ENCODE measurements at places on chromosomes 13 and 19.

DNA sequence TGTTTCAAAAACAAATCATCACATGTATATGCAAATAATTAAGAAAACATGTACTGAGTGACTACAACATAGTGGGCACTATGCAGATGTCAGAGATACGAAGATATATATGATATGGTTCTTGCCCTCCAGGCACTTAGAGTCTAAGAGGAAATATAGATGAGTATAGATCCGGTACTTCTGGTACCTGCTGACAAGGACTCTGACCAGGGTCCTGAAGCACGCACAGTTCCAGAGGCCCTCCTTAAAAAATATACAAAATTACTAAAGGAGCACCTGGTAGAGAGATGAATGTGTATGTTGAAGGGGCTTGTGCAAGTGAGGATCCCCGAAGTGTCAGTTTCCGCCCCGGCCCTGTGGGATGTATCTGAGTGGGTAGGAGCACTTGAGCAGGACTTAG lies 31.3 kb downstream of the MTUS2 start:
- no peak for DNase-seq

GRCh38 chr13:107144432-107144831 lies 576.5 kb upstream of the ARGLU1 start:
- DNase-seq: no peak

- DNase-seq: no peak
Observed at GRCh38 chr13:111066544-111066943, 48.6 kb upstream of the ARHGEF7 start.

- no peak for DNase-seq
Observed at GRCh38 chr19:33953023-33953422, 156.4 kb downstream of the KCTD15 start.

DNA sequence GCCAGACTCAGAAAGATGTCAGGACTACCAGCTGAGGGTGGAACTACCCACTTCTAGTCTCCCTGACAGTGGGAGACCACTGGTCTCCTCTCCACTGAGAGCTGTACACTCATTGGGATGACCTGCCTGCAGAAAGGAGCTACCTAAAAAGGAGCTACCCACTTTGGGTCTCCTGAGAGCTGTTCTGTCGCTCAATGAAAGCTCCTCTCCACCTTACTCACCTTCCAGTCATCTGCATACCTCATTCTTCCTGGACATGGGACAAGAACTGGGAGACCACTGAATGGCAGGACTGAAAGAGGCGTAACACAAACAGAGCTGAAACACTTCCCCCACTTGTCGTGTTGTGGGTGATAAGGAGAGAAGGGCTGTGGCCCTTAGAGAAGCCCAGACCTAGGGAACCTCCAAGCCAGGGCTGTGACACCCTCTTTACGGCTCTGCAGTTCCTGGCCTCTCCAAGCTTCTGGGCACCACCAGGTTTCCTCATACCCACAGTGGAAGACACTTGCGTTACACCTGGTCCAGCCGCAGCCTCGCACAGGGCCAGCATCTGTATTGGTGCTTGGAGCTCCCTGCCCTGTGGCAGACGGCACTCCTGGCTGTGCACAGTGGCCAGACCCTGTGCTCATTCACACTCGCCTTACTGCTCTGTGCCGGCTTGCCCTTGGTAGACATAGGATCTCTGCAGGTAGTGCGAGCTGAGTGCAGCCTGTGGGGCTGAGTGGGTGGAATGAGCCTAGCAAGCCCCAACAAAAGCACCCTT lies 54.9 kb upstream of the SLITRK6 start:
- DNase-seq: no peak

- peak; percentile 96 for DNase-seq
Observed at GRCh38 chr19:7506385-7507328, 9.2 kb upstream of the ZNF358 start.

DNA sequence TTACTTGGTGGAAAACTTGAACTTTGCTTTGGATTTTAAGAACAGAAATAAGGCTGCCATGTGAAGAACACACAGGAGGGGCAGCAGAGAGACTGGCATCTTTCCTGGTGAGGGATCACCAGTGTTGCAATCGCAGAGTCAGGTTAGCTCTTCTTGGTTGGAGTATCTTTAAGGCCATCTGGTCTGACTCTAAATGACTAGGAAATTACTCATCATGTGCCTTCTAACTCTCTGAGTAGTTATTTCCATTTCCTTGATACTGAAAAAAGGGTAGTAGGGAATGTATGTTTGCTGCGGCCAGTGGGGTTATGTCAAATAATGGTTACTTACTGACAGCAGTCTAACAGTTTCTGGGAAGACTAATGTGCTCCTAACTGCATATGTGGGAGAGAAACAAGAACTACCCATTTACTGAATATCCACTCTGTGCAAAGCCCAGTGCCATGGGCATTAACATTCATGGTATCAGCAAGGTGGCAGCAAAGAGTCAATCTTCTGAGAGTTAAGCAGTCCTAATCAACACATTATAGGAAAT lies 122.1 kb downstream of the COG6 start:
- peak; percentile 24 for DNase-seq

DNA sequence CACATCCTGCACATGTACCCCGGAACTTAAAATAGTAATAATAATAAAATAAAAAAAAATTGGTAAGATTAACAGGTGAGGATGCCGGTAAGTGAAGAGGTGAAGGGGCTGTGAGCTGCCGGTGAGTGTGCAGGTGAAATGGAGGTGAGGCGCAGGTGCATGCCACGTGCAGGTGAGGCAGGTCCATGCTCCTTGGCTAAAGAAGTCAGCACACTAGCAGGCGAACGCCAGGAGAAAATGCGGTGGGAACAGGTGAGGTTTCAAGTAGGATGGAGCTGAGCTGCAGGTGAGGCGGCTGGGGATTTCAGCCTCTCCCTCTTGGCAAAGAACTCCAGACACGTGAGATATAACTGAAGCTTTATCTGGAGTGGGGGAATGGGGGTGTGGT lies 7.5 kb upstream of the TNFSF14 start:
- DNase-seq: no peak

DNA sequence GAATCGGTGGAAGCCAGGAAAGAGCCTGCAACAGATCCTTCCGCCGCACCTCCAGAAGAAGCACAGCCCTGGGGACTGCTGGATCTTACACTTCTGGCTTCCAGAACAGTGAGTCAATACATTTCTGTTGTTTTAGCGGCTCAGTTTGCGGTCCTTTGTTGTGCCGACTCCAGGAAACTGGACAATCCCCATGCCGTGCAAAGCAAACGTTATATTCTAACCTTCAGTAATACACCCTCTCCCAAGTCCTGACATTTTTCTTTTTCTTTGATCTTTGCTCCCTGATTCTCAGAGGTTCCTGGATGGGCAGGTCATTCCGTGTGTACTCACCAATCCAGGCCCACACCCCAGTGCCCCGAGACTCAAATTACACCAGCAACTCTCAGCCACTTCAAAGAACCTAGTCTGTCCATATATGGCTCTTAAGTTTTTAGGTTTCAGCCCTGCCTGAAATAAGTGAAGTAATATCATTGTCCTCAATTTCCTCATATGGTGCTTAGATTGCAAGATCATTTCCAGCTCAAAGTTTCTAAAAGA lies 387.1 kb upstream of the SGCG start:
- DNase-seq: no peak
